AG04450 (cell line): ENCODE measurements at places on chromosomes 5 and 9. TPM values are rescaled to one million over a fixed set of nuclear protein-coding genes. Genes with fewer than 3 reads are reported as not detected.

NADK2 gene
- 13.0 and 18.5 TPM in 2 replicates for polyA plus RNA-seq

HSD17B3 gene
- polyA plus RNA-seq, result 0.12 TPM in 1 of 2 replicates, not detected in the other

- DNase-seq, result no peak
These were observed 81.8 kb downstream of the ARSB start for GRCh38 chr5:78903353-78903752.

GRCh38 chr9:7534211-7534935 is 265.2 kb downstream of the DMAC1 start:
- DNase-seq, result no peak

- no peak for DNase-seq
These were observed 25.0 kb downstream of the SH3TC2 start for GRCh38 chr5:149037817-149038216.

DNA sequence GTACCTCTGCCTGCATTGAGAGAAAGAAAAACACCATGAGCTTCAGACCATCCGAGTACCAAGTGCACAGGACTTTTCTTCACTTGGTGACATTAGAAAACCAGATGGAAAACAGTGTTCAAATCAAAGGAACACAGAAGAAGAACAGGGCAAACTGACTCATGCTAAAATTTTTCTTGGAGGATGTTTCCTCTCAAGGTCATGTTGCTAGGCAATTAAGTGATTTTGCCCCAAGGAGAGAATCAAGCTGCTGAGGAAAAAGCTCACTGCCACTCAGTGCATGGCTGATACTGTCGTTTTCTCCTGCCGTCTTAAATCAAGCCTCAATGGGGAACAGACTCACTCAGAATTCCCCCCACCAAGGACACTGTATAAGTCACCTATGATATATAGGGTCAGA is 57.9 kb upstream of the SIMC1 start:
- no peak for DNase-seq

GRCh38 chr5:76956033-76956432 is 3.2 kb downstream of the CRHBP start:
- DNase-seq, result no peak

- no peak for DNase-seq
These were observed 16.2 kb upstream of the PAIP1 start for GRCh38 chr5:43573058-43573457.

GRCh38 chr5:16837305-16837704 is 98.8 kb downstream of the MYO10 start:
- no peak for DNase-seq
